IPS-NIHi11 (cell line): ENCODE measurements at places on chromosomes 7 and 10.

DNA sequence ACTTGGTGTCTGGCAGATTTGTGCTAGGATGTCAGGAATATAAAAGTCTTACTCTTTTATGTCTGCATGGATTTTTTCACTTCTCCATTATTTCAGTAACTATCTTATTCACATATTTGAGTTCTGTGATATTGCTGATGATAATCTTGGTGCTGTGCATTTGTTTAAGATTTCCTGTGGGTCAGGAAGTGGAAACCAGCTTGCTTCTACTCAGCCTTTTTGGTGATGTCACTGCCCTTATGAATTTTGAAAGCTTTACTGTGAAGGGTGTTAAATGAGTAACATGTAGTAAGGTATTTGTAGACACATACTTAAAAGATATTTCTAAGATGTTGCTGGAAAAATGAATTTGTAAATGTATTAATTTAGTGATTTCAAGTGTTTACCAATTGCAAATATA is 69.5 kb upstream of the VOPP1 start:
- no peak for DNase-seq

DNA sequence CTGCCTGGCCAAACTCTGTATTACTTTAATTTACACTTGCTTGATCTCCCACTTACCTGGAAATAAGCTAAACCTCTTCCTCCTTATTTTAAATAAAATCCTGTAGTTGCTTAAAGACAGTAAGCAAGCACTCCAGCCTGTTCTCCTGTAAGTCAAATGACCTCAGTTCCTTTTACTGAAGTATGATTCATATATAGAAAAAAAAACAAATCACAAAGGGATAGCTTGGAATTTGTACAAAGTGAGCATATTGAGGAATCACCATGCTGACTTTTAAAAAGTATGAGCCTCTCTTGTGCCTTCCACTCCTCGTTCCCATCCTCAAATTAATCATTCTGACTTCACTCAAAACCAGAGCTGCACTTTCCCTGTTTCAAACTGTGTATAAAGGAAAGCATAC is 52.0 kb downstream of the C10orf90 start:
- DNase-seq, result no peak

DNA sequence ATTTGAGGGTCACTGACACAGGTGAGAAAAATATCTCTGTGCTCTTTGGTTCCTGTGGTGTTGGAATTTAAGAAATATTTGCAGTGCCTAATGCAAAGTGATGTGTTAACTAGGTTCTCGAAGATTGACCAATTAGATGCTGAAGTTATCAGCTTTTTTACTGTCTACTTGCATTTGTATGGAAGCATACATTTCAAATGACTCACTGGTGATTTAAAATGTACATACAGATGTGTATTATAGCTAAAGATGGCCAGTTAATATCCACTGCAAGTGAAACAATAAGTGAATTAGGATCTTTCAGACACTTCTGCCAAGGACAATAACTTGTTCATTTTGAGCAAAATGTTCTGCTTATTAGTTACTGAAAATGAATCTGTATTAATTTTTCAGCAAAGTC is 205.0 kb downstream of the FANK1 start:
- DNase-seq, result no peak

GRCh38 chr10:29895456-29895855 is 163.9 kb downstream of the JCAD start:
- DNase-seq, result peak; percentile 52

GRCh38 chr7:42262964-42263363 is 26.0 kb upstream of the GLI3 start:
- peak; percentile 8 for DNase-seq

- DNase-seq, result peak; percentile 8
These were observed 303.0 kb downstream of the PRKG1 start for GRCh38 chr10:51377070-51377931.

GRCh38 chr10:127353544-127353943 is 157.2 kb upstream of the INSYN2A start:
- DNase-seq, result no peak
